ENCODE measurements at places on chromosomes 12 and 14.

DNA sequence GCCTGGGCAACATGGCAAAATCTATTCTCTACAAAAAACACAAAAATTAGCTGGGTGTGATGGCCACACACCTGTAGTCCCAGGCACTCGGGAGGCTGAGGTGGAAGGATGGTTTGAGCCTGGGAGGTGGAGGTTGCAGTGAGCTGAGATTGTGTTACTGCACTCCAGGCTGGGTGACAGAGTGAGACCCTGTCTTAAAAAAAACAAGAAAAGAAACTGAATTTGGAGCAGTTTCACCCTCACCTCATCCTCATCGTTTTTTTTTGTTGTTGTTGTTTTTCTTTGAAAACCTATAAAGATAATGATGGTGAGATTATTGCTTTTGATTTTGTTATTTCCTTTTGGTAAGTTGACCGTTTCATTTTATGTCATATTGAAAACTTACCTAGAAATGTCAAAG lies 60.7 kb downstream of the SLC38A6 start:
- DNase-seq, result no peak

GRCh38 chr12:32486158-32486557 lies 86.8 kb downstream of the FGD4 start:
- DNase-seq, result no peak

DNA sequence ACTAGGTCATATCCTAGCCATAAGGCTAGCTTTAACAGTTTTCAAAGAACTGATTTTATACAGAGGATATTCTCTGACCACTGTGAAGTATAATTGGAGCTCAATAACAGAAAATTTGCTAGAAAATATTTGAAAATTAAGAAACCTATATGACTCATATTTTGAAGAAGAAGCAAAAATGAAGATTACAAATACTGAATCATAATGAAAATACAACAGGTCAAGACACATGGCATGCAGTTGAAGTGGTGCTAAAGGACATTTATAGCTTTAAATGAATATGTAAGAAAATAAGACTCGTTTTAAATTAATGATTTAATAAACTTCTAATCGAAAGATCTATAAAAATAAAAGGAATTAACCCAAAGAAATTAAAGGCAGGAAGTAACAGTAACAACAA lies 1234.6 kb downstream of the SLC16A7 start:
- DNase-seq, result no peak

DNA sequence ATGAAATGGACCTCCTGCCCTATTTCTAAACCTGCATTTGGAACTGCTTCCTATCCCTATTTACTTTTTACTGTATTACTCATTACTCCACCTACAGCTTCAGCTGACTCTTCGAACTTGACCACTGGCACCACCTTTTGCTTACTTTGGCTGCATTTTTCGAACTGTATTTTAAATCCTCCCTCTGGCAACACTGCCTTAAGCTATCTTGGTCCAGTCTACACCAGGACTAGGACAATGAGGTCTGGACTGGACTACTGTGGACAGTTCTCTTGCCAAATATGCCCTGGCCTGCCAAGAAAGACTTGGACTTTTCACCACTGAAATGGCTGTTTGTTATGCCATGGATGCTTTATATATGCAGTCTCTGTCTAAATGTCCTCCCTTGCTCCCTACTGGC lies 328.1 kb downstream of the BTG1 start:
- no peak for DNase-seq

GRCh38 chr12:24446287-24446686 lies 496.8 kb upstream of the SOX5 start:
- no peak for DNase-seq

GRCh38 chr14:86798330-86798729 lies 1194.7 kb downstream of the GALC start:
- DNase-seq, result no peak

DNA sequence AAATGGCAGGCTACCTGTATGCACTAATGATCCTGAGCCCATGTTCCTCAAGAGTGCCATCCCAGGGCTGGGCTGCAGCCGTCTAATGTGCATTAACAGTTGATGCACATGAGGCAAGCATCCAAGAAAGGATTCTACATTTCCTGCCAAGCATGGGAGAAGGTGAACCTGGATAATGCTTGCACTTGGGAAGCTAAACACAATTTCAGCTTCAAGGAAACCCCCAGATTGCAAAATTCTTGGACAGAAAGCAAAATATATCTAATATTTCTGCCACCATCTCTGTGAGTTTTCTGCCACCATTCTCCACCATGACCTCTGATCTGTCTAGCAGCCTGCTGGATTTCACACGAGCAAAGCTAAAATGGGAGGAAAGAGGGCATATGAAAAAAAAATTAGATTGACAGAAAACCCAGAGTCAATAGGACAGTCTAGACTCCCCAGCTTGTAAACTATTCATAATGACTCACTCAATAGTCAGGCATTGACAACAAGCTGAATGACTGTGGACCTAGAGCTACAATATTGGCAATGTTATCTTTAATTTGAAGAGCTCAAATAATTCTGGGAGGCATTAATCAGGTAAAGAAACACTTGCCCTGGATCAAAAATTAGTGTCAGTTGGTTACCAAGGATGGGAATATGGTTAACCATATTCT lies 91.9 kb upstream of the BCL2L14 start:
- no peak for DNase-seq

DNA sequence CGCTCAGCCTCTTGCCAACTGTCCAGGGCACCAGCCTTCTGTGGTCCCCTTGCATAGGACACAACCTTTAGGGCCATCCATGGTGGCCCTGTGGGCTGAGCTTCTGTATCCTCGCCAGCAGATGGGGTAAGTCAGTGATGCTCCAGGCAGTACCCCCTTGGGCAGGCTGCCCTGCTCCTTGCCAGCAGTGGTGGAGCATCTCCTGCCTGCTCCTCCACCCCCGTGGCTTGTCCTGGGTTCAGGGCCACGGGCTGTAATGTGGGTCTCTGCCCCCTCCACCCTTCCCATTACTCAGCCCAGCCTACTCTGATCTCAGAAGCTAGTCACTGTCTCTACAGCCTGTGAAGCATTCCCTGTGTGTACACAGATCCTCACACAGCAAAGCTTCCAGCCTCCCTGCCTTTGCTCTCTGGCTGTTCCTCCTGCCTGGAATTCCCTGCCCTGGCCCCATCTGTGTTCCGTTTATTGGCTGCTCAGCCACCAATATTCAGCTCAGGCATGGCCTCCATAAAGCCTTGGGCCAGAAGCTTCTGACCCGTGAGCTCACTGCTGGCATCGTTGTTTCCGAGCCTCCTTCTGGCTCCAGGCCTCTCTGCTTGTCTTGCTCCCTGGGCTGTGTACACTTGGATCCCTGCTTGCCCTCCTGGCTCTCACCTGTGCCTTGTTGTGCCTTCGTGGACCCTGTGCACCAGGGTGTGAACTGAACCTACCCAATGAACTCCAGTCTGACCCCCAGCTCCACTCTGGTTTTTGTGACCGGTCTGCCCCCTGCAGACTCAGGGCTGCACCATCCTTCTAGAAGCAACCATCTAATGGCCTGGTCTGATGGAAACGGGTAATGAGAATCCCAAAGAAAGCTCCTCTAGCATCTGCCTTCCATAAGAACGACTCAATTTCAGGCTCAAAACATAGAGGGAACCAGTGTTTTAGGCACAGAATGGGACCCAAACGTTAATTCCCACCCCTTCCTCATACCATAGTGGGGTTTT lies 177.0 kb upstream of the PRMT8 start:
- no peak for DNase-seq

DNA sequence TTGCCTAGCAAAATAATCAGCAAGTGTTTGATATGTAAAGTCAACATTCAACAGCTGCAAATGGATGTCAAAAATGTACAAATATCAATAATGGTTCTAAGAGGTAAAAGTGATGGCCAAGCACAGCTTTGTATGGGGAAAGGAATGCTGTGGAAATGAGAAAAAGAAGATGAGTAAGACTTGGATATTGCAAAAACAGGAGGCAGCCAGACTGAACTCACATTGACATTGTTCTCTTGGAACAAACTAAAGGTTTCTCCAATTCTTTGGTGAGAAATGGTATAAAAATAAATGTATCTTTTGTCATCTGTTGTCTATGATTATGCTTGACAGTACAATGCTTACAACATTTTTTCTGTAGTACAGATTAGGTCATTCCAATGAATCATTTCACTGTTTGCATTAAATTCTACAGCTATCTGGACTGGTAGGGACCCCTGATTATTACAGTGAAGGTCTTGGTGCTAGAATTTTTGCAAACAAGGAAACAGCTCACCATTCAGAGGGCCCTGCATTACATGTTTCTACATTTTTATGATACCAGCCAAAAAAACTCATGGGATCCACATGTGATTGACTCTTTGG lies 465.7 kb downstream of the NOVA1 start:
- DNase-seq, result no peak

DNA sequence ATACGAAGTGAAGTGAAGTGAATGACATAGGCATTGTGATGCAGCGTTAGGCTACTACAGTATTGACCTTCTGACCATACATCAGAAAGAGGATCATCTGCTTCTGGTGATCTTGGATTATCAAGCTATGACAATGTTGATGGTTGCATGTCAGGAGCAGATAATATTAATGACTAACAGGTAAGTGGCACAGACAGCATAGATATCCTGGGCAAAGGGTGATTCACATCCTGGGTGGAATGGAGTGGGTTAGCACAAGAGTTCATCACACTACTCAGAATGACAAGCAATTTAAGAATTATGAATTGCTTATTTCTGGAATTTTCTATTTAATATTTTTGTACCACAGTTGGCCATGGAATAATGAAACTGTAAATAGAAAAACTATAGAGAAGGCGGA lies 397.9 kb upstream of the ATP2B1 start:
- no peak for DNase-seq

DNA sequence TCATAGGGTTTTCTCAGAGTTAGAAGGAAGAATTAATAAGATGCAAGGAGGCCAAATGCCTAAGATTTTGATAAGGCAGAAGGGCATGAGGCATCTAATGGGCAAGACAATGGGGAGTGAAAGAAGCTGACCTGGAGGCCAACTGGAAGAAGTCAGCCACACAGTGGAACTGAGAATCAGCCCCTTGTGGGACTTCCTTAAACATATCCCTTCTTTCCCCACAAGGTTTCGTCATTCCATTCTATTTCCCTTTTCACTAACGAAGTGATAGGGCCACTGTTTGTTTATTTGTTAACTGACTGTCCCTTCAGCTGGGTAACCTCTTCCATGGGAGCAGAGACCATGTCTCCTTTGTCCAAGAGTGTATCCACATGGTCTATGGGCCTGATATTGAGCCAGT lies 86.2 kb downstream of the HELB start:
- no peak for DNase-seq

DNA sequence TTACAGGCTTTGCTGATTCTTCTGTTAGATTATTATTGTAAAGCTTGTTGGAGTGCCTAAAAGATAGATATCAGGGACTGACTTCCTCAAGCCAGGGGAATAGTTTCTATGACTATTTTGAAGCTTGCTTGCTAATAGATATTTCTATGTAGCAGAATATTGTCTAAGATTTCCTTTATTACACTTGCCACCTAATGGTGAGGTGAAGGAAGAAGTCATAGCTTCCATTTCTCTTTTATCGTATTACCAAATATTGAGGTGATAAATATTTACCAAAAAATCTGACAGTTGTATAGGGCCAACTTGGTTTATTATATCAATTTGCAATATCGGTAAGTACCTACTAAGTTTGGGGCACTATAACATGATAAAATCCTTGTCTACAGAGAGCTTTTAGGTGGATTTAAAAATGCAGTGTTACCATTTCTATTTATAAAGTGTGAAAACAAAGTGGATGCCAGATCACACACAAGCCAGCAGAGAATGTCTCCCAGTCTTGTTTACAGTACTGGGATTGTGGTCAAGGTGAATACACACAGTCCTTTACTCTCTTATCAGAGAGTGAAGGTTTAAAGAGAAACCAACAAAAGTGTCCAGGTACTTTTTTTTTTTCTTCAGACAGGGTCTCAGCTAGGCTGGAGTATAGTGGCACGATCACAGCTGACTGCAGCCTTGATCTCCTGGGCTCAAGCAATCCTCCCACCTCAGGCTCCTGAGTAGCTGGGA lies 137.9 kb downstream of the IGF1 start:
- no peak for DNase-seq

DNA sequence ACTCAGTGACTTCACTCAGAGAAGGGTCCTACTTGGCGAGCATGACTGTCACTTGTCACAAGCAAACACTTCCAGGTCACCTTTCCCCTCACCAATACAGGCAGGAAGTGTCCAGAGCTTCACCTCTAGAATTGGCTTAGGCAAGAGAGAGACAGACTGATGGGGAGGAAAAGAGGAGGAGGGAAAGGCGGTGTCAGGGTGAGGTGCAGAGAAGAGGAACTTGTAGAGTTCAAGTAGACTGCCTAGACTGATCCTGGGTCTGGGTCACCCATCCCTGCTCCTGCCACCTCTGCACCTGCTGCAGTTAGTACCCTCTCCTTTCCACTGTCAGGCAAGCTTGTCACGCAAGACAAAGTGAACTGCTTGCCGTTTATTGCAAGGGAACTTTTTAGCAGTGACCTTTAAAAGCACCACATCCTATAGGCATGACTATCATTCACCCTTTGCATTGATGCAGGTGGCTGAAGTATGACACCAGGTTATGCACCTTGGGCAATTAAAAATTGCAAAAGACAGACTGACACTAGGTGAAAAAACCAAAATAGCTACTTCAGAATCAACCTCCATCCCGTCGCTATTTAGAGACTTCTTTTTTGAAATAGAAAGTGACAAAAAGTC lies 292.4 kb downstream of the SYT1 start:
- DNase-seq, result no peak
